ENCODE measurements at places on chromosomes 16 and 17.

DNA sequence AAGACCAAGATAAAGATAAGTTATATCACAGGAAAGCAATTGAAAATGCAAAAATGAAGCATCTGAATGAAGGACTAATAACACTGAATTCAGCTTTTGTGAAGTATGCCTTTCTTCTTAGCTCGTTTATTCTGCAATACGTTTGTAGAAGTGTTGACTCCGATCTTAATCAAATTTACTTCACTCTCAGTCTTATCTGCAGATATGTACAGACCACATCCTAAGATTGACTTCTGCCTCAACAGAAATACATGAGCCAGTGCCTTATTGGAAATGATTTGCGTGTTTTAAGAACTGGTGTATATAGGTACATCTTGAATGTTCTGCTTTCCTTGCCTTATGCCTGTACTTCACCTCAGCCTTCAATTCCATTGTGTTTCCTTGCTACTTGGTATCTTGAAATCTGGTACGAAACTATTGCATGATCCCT, 1.3 kb downstream of the ATF7IP2 start:
- DNase-seq: no peak

DNA sequence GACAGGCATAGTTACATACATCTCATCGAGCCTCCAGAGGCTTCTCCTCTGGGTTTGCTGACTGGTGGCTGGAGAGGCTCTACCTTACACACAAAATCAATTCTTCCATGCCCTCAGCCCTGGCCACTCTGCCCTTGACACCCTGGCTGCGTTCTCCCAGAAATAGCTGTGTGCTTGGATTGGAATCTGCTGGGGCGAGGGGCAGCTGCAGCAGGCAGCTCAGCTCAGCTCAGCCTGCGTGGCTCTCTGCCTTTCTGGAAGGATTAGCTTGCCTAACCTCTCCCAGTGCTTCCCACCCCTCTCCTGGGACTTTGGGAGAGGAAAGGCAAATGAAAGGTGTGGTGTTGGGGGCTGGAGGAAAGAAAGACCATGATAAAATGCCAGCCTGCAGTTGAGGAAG, 216.1 kb downstream of the ENGASE start:
- DNase-seq: no peak

DNA sequence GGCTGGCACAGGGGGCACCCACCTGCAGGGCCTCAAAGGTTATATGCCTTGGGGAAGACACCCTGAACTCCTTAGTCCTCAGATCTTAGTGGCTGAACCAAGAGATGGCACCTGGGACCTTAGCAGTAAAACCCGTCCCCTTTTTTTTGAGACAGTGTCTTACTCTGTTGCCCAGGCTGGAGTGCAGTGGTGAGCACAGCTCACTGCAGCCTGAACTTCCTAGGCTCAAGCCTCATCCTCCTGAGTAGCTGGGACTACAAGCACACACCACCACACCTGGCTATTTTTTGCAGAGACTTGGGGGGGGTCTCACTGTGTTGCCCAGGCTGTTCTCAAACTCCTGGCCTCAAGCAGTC, 237.2 kb downstream of the MRTFB start:
- DNase-seq: no peak

DNA sequence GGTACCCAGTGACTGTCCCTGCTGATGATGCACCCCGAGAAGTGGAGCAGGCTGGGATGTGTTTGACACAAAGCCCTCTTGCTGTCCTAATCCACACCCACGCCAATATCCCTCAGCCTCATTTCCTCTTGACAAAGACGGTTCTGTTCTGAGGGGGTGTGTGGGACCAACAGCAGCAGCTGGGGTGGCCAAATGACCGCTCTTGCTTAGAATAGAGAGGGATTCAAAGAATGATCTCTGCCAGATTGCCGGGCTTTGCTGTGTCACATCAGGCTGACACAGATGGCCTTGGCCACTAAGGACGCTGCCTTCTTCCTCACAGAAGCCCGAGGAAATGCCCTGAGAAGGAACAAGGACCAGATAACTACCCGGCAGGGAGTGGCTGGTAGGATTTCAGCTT, 250.7 kb downstream of the NTN1 start:
- DNase-seq: no peak

DNA sequence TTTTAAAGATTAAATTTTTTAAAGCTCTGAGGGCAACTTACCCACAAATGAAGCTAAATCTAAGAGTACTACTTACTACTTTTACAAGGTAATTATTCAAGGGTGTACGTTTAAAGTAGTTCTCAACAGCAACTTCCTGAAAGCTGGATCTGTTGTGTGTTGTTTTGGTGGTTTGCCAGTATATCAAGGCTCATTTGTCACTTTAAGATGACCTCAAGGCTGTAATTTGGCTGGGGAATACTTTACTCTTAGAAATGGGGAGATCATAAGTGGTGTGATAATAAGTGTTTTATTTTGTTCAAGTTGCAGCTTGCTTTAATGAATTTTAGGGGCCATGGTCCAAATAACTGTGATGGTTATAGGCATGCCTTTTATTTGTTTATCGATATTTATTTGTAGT, 30.4 kb downstream of the AP2B1 start:
- DNase-seq: no peak

DNA sequence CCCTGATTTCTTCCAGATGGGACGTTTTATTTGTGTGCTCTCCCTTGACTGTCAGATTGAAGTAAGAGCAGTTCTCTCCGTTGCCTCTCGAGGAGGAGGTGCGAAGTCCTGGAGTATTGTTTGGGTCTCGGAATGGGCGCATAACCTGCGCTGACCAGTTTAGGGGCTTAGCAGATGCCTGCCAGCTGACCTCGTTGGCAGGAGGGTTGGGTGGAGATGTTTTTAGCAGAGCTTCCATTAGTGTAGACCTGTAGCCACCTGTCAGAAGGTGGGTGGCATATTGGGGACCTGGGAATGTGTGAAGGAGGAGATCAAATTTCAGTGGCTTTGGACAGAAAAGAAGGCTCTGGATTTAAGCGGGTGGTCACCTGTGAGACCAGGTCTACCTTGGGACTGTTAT, 3.6 kb downstream of the RASD1 start:
- DNase-seq: no peak

GRCh38 chr17:57234739-57235092, 21.6 kb upstream of the MSI2 start:
- DNase-seq: no peak

GRCh38 chr17:33981711-33982601, 273.1 kb upstream of the CCL2 start:
- no peak for DNase-seq

- no peak for DNase-seq
These were observed 86.1 kb upstream of the RBFOX1 start for GRCh38 chr16:7246578-7246977.

GRCh38 chr16:74711938-74712337, 11.3 kb upstream of the MLKL start:
- no peak for DNase-seq

- no peak for DNase-seq
These were observed 2.1 kb downstream of the TRAF7 start for GRCh38 chr16:2157480-2158261.

DNA sequence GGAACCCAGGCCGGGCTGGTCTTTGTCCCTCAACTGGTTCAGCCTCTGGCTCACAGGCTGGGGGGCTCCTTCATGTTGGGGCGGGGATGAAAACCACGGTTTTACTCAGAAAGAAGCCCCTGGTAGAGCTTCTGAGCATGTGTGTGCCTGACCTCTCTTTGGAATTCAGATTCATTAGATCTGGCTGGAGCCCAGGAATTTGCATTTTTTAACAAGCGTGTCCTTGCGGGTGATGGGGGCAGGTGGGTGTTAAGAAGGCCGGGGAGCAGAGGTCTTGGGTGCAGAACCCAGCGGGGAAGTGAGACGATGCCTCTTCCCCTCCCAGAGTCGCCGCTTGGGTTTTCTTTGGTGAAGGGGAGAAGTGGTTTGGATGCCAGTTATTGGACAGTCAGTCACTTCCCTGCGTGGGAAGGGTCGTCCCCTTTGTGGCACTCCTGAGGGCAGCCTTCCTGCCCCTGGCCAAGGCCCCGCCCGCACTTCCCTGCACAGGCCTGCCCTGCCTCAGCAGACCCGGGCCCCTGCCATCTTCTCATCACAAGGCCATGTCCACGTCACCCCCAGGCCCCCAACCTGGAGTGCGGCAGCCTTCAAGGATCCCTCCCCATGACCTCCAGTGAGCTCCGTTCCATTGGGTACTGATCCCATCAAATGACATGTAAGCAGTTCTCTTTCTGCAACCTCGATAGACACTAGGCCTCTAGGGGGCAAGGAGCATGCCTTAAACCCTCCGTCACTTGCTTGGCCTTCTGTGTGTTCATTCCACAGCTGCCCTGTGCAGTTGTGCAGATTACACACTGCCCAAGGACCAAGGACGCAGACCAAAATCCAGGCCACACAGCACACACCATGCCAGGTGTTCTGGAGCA, 177.7 kb upstream of the CIBAR2 start:
- DNase-seq: no peak

DNA sequence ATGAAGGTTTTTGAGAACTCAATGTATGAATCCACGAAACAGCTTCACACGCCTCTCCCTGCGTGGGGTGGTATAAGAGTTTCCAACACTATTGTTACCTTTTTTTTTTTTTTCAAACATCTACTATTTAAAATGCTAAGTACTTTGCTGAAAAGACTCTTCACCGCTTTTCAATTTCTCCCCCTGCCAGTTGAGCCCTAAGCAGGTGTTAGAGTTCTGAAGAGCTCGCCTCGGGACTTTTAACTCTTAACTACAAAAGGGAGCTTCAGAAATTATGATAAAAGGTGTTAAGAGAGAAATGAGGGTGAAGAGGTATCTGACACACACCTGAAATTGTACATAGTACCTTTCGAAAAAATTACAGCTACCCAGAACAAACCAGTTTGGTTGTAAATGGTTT, 20.9 kb upstream of the PSMD7 start:
- no peak for DNase-seq

DNA sequence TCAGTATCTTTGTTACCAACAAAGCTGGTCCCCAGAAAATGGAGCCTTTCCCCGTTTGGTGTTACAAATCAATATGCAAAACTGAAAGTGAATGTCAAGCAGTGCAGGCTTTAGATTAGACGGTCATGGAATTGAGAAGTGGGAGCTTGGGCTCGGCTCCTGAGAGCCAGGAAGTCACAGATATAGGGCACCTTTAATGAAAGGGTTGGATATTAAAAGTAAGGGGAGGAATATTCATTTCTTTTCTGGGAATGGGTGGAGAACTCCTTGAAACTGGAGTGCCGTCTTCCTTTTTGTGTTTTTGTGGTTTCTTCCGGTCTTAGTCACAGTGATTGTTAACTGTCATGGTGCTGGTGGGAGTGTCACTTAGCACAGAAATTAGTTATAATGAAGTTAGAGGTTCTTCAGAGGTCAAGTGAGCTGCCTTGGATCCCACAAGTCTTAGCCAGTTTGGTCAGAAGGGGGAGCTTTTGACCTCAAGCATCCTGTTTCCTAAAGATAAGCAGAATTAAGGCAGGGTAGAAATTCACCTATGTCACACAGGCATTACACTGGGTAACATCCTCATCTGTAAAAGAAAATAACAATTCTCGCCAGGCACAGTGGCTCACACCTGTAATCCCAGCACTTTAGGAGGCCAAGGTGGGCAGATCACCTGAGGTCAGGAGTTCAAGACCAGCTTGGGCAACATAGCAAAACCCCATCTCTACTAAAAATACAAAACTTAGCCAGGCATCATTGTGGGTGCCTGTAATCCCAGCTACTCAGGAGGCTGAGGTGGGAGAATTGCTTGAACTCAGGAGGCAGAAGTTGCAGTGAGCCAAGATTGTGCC, 9.6 kb upstream of the EIF1 start:
- DNase-seq: no peak

DNA sequence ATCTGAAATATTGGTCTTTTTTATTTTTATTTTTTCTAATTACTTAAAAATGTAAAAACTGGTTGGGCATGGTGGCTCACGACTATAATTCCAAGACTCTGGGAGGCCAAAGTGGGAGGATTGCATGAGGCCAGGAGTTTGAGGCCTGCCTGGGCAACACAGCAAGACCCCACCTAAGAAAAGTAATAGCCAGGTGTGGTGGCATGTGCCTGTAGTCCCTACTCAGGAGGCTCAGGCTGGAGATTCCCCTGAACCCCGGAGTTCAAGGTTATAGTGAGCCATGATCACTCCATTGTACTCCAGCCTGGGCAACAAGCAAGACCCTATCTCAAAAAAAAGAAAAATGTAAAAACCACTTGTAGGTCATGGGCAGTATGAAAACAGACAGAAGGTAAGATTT, 36.8 kb upstream of the CDH3 start:
- no peak for DNase-seq

DNA sequence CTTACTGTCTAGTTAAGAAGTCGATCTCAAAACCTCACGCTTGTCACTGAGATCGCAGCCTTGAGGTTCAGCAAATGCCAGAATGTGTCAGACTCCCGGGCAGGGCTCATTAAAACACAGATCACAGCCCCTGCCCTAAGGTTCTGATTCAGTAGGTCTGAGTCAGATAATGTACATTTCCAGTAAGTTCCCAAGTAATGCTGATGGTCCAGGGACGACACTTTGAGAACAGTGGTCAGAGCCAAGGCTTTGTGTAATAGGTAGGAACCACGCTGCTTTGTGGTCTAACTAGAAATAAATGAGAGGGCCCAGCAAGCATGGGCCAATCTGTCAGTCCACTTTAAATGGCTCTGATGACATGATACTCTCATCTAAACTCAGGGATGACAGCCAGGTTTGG, 228.6 kb downstream of the ZFHX3 start:
- no peak for DNase-seq

DNA sequence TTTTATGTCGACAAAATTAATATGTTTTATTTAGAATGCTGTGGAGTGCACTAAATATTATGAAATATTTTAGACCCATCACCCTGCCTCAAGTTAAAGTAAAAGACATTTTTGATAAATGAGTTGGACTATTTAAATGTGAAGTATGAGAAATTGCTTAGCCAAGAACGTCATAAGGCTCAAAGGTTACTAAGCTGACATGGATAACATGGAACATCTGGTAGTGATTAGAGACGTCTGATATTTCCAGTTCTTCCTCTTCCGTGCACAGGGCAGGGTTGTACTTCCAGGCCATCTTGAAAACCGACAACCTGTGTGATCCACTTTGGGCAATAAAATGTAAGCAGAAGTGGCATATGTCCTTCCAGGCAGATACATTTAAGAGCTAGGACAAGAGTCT, 7.2 kb upstream of the CCL8 start:
- DNase-seq: no peak

GRCh38 chr17:10013365-10014112, 108.5 kb upstream of the RCVRN start:
- DNase-seq: no peak

DNA sequence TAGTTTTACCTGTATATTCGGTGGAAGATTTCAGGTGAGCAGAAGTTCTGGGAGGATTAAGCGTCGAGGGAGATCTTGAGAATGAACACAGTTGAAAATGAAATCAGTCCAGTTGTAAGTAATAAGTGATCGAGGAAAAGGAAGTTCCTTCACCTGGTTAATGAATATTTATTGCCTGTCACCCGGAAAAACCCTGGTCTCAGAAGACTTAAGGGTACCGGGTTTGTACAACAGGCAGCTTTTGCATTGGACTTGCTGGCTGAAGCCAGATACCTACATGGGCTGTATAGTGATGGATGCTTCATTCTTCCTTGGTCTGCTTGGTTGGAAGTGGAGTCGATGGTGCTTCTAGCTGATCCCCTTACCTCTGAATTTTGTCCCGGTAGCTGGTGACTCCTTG, 72.7 kb downstream of the PRKCA start:
- DNase-seq: no peak

Measured in endothelial cell (in vitro differentiated cells).